Activated gamma-delta T cell treated with anti-CD3 and anti-CD28 coated beads, Interleukin-2, amount 50 U/mL, for 16 hours (primary cell): ENCODE measurements at places on chromosomes 12 and 14.

DNA sequence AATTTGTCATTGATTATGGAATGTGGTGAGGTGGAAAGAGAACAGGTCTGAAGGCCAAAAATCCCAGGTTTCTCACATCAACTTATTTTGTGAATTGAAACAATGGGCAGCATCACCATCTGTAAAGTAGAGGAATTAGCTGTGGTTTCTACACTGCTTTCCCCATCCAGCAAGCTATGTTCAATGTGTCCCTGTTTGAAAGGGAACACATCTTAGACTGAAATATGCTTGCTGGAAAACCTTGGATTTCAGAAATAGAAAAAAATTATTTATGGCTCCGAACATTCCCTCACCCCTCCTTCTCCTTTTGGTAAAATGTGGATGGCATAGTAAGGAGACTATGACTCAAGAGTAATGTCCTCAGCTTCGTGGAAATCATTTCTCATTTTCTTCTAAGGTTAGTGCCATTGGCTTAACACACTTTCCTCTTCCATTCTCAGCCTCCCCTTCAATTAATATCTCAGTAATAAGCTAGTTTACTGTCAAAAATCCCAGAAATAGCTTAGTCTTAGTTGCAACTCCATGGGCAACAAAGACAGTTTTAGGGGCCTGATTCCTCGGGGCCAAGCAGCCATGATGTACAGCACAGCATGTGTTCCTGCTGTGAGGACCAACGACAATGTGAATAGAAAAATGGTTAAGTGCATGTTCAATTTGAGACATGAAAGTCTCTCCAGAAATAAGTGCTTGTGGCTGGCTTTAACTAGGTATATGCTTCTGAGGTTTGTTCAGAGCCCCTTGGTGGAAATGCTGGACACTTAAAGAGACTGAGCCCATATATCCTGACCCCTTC, 205.8 kb upstream of the SLC38A2 start:
- no peak for DNase-seq

DNA sequence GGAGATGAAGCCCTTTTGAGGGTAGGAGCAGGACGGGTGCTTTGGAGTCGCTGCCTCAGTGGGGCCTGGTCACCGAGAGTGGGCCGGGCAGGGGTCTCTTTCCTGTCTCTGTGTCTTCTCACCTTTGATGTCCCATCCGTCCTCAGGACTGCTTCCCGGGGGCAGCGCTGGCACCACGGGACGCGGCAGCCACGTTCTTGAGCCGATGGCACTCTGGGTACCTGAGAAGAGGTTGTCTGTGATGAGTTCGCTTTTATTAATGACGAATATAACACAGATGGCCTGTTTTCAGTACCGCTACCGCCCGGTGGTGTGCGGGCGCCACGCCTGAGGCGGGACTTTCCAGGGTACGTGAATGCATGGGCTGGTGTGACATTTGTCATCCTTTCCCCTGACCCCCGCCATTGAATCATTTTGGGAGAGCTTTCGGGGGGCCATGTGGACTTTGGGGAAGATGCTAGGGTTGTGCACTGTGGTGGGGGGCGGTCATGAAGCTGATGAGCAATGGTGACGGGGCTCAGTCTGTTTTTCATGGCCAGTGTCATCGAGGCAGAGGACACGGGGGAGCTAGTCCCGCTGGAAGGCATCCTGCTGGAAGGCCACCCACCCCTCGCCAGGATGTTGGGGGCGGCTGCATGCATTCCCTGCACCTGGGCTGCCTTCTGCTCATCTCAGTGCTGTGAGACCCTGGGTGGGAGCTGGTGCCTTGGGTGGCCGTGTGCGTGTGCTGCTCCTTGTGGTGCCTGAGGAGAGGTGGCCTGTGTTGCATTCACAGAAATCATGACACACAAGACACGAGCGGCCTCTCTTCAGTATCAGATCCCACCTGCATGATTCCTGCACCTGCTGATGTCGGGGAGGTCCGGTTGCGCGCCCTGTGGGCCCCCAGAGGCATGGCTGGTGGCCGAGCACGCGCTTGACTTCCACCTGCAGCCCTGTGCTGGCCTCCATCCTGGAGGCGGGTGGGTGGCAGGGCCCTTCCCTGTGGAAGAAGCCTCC, 162.5 kb upstream of the RTL1 start:
- no peak for DNase-seq

- no peak for DNase-seq
Measured at GRCh38 chr12:19165451-19165850, 35.9 kb downstream of the PLEKHA5 start.

GRCh38 chr12:57611827-57612710, 834 bp downstream of the ARHGEF25 start:
- no peak for DNase-seq

- DNase-seq, result peak; percentile 85
Measured at GRCh38 chr12:100142851-100143559, at the start of gene BLTP3B. Gene BLTP3B, minus strand, starts transcription at chr12:100142874. Its CDS starts 239 bp downstream, at chr12:100142635.

- no peak for DNase-seq
Measured at GRCh38 chr12:52182384-52182783, 9.4 kb downstream of the KRT80 start.

GRCh38 chr14:39875028-39875427, 442.8 kb upstream of the FBXO33 start:
- no peak for DNase-seq

DNA sequence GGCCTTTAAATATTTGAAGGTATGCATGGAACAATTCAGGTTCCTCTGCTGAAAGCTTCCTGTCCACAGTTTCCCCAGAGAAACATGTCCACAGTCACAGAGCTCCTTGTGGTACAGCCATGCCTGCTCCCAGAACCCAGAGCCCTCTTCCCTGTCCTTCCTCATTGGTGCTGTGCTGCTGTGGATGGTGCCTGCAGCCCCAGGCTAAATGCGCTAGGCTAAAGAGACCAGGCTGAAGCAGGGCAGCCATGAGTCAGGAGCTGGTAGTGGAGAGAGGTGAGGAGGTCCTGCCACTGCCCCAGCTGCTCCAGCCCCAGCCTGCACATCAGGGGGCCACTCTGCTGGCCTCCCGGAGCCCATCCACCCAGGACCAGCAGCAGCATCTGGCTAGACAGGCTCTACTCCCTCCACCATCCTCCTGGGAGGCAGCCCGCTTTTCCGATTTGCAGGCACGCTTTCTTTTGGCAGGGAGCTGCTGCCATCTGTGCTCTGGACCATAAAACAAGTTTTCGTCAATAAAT, 65.4 kb upstream of the DDX11 start:
- no peak for DNase-seq

- no peak for DNase-seq
Measured at GRCh38 chr12:62844915-62845314, 90.0 kb downstream of the PPM1H start.

- no peak for DNase-seq
Measured at GRCh38 chr12:98416845-98417244, 98.5 kb upstream of the TMPO start.

GRCh38 chr12:51217133-51217967, 512 bp downstream of the POU6F1 start:
- peak; percentile 22 for DNase-seq

DNA sequence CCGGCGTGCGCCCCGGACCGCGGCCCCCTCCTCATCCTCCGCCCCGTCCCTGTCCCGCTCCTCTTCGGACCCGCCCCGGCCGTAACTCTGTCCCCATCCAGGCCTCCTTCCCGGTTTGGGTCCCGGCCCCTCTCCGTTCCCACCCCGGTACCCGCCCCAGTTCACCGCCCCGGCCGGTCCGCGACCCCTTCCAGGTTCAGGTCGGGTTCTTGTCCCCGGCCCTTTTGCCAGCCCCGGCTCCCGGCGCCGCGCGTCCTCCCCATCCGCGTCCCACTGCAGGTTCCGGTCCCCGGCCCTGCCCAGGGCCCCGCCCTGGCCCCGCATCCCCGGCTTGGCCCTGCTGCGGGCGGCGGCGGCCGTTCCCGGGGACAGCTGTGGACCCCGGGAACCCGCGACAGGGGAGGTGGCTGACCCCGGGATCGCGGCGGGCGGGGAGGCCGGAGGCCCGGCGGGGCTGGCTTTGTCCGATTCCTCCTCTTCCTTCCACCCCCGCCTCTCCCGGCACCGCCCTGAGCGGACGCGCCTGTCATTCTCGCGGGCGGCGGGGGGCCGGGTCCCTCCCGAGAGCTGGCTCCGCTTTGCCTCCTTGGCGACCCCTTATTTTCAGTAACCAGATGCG, 601 bp downstream of the KLC1 start:
- no peak for DNase-seq

DNA sequence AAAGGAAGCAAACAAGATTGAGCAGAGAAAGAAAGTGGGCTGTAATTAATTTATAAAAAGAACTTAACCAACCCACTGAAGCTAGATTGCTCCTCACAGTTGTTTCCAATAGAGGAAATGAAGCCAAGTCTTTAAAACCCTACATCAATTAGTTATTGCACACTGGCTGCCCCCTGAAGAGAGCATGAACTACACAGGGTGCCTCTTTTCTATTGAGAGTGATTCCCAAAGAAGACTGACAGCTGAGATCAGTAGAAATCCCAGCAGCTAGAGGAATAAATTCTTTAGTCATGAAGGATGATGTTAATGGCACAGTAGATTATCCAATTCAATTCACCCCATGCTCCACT, 8.6 kb upstream of the USP15 start:
- DNase-seq, result no peak

GRCh38 chr14:93970965-93971634, 5.3 kb downstream of the ASB2 start:
- peak; percentile 57 for DNase-seq

DNA sequence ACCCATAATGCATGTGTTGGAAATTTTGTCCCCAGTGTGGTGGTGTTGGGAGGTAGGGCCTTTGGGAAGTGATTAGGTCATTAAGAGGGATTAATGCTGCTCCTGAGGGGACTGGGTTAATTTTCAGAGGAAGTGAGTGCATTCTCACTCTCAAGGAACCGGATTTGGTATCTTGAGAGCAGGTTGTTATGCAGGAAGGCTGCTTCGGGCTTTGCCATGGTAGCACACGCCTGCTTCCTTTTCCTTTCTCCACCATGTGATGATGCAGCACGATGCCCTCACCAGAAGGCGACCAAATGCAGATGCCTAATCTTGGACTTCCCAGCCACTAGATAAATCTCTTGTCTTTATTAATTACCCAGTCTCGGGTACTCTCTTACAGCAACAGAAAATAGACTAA, 257.1 kb downstream of the SSPN start:
- DNase-seq, result no peak

- peak; percentile 36 for DNase-seq
Measured at GRCh38 chr12:49750027-49750995, 9.0 kb downstream of the TMBIM6 start.

DNA sequence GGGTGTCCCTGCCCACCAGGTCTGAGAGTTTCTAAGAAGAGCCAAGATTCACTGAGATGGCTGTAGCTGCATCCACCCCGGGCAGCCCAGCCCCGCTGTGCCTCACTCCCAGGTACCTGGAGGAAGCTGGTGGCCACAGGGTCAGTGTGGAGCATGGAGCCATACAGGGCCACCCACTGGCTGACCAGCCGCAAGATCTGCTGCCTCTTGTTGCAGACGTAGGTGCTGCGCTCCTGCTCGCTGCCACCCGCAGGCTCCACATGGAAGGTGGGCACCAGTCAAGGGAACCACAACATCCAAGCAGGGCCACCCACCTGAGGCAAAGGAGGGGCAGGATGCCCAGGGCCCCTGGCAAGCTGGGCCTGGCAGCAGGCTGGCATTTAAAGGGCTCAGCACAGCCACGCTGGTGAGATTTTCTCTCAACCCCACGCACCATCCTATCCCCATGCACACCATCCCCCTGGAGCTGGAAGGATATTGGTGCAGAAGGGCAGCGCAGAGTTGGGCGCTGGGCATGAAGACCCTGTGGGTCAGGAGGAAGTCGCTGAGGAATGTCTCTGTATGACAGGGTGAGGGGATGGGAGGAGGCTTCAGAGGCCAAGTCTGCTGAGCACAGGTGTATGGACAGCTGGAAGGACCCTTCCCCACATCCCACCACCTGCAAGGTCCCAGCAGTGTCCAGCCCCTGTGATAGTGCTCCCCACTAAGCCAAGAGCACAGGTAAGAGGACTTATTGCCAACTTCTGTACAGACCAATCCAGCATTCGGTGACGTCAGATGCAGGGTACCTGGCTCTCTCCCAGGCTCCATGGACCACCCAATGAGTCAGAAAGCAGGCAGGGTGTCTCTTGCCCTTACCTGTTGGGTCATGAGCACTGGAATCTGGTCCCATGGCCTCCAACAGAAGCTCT, 10.8 kb downstream of the RAPGEF3 start:
- no peak for DNase-seq

GRCh38 chr12:59871779-59872178, 275.9 kb downstream of the SLC16A7 start:
- no peak for DNase-seq

GRCh38 chr14:50335389-50335788, 23.3 kb downstream of the DMAC2L start:
- no peak for DNase-seq

- DNase-seq, result no peak
Measured at GRCh38 chr14:22112004-22112403, 438.4 kb upstream of the OR4E1 start.

- no peak for DNase-seq
Measured at GRCh38 chr12:52347551-52348510, 19.4 kb downstream of the KRT85 start.

DNA sequence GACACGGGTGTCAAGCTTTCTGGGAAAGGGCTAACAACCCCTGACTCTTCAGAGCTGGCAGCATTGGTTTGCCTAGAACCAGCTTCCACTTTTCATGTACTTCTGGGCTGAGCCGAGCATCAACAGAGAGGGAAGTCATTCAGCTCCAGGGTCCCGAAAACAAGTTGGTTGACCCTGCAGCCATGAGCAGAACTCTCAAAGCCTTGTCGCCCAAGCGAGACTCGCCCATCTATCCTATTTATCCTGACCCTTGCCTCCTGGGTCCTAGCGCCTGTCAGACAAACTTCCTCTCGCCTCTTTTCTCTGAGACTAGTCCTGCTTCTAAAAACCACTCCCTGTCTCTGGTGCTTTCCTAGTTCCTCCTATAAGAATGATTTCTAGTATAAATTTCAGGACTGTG, 47.9 kb downstream of the ASCL4 start:
- DNase-seq, result no peak

DNA sequence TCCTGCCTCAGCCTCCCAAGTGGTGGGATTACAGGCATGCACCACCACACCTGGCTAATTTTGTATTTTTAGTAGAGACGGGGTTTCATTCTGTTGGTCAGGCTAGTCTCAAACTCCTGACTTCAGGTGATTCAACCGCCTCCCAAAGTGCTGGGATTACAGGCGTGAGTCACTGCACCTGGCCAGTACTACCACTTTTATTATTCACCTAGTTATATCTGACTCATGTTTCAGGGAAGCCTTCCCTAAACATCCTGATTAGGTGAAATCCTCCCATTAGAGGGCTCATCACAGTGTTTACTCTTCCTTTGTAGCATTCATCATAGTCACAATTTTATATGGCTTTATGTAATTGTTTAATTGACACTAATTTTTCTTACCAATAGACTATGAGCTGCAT, 295.3 kb upstream of the SOX5 start:
- no peak for DNase-seq

GRCh38 chr14:99687284-99688209, 3.4 kb downstream of the CYP46A1 start:
- no peak for DNase-seq

- no peak for DNase-seq
Measured at GRCh38 chr12:119005913-119006312, 24.6 kb downstream of the SRRM4 start.

- DNase-seq, result no peak
Measured at GRCh38 chr14:68574906-68575305, 218.0 kb downstream of the ZFP36L1 start.

GRCh38 chr12:54701940-54702592, 53.9 kb upstream of the DCD start:
- DNase-seq, result no peak
